CD4-positive, alpha-beta memory T cell (primary cell): ENCODE measurements at places on chromosomes 13 and 19. TPM values are rescaled to one million over a fixed set of nuclear protein-coding genes. Genes with fewer than 3 reads are reported as not detected.
A peak's percentile ranks its signal among the peaks of the same experiment; 100 is the strongest.

DNA sequence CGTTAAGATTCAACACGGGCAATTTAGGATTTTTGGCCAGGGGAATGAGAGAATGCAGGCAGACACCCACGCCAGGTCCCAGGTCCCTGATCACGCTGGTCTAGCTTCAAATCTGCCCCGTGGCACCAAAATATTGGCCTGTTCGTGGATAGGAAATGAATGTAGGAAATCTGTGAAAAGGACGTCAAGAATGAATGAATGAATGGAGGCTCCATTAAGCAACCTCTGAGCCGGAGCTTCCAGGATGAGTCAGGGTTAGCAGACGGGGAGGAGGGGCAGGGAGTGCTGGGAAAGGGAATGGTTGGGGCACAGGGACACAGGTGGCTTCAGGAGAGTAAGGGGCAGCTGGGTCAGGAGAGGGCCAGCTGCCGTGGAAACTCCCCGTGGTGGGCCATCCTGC lies 4.2 kb downstream of the SULT2B1 start:
- no peak for DNase-seq

- DNase-seq: peak; percentile 67
Observed at GRCh38 chr19:2478278-2478755, 2.4 kb downstream of the GADD45B start.

Gene ZNF549
- 21.8 TPM for total RNA-seq

GRCh38 chr19:40229484-40229883 lies 3.0 kb upstream of the CCNP start:
- no peak for DNase-seq

Gene PGLYRP2
- total RNA-seq: 0.91 TPM

- no peak for DNase-seq
Observed at GRCh38 chr19:28578786-28579505, 634.0 kb downstream of the UQCRFS1 start.

DNA sequence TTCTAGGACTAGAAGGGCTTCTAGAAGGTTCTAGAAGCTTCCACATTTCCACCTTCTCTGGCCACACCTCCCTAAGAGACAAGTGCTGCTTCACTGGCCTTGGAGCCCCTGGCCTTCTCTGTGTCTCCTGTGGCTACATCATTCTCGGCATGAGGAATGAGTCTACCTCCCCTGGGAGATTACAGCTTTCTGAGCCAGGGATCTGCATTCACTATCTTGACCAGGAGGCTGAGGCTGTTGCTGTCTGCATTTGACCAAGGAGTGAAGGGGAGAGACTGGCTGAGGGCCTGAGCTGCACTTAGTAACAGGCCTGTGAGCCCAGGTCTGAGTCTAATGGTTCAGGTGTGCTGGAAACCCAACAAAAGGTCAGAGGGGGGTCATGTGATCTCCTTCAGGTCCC lies 5.3 kb downstream of the CPAMD8 start:
- no peak for DNase-seq

DNA sequence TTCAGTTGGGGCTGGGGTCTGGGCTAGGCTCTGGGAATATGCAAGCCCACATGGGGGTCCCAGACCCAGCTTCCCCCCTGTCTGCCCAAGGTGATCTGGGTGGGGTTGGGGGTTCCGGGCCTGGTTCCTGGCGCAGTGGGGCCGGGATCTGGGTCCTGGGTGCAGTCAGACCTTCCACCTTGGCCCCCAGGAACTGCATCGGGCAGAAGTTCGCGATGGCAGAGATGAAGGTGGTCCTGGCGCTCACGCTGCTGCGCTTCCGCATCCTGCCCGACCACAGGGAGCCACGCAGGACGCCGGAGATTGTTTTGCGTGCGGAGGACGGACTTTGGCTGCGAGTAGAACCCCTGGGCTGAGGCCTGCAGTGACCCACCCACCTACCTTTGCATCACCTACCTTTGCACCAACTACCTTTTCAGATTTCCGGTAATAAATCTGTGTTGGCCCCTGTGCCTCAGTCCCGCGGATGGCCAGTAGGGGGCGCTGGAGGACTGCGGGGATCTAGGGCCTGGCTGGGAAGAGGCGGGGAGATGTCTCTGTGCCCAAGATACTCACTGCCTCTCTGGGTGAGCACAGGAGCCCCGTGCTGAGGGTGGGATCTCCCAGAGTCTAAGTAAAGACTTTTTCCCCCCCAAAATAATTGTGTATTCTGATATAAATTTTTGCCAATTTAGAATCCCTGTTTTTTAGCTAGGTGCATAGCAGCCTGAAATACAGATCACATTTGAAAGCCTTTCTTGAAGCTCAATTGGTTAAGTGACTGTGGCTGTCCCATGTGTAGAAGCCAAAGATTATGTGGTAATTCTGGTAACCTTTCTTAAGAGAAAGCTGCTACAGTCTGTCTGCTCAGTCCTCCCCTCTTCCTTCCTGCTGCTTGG lies 11.5 kb upstream of the CYP4F3 start:
- peak; percentile 80 for DNase-seq

DNA sequence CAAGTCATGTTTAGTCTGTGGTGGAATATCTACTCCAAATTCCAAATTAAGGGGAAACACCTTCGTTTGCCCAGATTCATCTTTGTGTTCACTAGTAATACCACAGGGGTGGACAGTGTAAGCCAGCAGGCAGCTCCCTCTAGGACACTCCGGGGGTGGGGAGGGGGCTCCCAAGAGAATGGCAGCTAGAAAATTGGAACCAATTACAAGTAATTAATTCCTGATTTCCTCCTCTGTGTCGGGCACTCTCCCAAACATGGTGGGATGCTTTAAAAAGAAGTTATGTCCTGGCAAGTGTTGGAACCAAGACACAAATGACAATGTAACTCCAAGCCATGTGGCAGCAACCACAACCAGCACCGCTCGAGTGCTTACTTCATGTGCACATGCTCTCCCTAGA lies 5.9 kb downstream of the COL4A1 start:
- DNase-seq: no peak

- no peak for DNase-seq
Observed at GRCh38 chr13:60411464-60411863, 14.4 kb downstream of the TDRD3 start.

- DNase-seq: no peak
Observed at GRCh38 chr13:28538932-28539331, 44.0 kb upstream of the FLT1 start.
